ENCODE measurements at places on chromosomes 5 and 9. TPM values are rescaled to one million over a fixed set of nuclear protein-coding genes. Genes with fewer than 3 reads are reported as not detected.

The SLCO4C1 gene
- total RNA-seq: 0.43 TPM

The DRD1 gene
- not detected for total RNA-seq

DNA sequence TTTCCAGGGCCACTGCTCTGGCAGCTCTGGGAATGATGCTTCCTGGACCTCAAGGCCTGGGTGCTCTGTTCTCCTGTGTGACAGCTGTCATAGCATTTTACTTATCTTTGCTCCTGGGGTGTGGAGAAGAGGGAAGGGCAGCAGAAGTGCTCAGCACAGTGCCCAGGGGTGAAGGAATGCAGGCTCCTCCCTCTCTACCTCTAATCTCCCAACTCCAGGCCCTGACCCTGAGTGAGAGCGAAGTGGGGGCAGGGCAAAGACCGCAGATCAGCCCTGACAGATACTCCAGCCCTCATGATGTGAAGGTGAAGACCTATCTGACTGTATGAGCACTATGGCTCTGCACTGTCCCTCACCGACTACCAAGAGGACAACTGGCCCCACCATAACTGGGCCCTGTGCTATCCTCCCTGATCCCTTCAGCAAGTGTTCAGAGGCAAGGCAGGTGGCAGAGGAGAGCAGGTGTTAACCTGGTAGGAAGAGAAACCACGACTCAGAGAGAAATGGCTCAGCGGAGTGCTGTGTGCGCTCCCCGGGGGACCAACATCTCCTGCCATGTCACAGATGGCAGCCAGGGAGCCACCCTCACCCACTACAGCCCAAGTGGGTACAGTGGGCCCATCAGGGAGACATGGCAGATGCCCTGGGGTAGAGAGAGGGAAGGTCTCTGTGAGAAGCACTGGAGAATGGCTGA, 16.8 kb downstream of the ACSL6 start:
- peaks cover 30% of the 10 kb centered on the region for H3K4me1 ChIP-seq
- DNase-seq: no peak
- H3K36me3 ChIP-seq: no peaks in the 10 kb centered on the region
- H3K27ac ChIP-seq: no peak overlapping the region
- no peak overlapping the region for H3K4me3 ChIP-seq

GRCh38 chr5:73233461-73234203, 60.6 kb downstream of the TMEM174 start:
- H3K36me3 ChIP-seq: no peaks in the 10 kb centered on the region
- H3K4me1 ChIP-seq: no peaks in the 10 kb centered on the region
- H3K27me3 ChIP-seq: peaks cover 61% of the 10 kb centered on the region
- H3K4me3 ChIP-seq: peak overlapping the region; percentile 30
- no peak for DNase-seq

The ANKRD18A gene
- 5.1 TPM for total RNA-seq
